NCI-H2081 treated with DMSO at 0.1 percent for 48 hours (cell line): ENCODE measurements at places on chromosomes 12 and 14.

DNA sequence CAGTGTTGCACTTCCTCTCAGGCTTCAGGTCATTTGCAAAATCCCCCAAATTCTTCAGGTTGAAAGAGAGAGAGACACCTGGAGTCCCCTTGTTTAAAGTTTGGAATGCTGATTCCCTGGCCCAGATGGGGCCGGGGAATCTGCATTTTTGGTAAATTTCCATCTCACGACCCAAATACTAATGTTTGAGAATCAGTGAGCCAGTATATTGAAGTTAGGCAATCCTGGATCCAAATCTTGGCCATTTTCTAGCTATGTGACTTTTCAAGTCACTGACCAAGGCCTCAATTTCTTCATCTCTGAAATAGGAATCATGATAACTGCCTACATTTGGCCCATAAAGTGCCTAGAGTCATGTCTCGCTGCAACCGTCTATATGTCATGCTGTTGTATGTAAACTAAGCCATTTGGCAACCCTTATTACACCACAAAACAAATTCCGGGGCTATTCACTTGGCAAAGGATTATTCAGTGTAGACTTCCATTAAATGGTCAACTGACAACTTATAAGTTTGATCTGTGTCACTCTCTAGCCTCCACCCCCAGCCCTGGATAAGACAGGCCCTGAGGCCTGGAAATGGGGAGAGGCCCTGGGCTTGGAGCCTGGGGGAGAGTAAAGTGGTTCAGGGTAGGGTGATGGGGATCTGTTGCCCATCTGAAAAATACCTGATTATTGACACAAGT is 3.7 kb upstream of the ZFP36L1 start:
- no peak for DNase-seq

GRCh38 chr14:91035855-91036254 is 24.6 kb downstream of the RPS6KA5 start:
- no peak for DNase-seq

- DNase-seq = no peak
These were observed 31.9 kb upstream of the ACSM4 start for GRCh38 chr12:7271893-7272514.

GRCh38 chr12:11992515-11992914 is 78.2 kb upstream of the BCL2L14 start:
- DNase-seq = no peak

- no peak for DNase-seq
These were observed 103.3 kb upstream of the FKBP4 start for GRCh38 chr12:2691345-2692071.

- DNase-seq = no peak
These were observed 99.4 kb upstream of the FRMD6 start for GRCh38 chr14:51552275-51552674.

DNA sequence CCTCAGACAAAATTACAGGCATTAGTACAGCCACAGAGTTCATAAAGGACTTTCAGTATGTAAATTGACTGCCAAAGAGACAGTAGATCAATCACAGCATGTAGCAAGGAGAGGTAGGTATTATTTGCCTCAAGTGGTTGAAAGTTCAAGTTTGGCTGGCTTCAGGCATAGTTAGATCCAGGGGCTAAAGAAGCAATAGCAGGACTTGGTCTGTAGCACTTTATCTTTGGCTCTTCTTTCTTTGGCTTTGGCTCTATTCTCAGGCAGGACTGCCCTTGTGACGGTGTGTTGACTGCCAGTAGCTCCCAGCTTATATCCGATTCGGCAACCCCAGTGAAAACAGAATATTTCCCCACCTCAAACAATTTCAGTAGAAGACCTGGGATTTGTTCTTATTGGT is 346.0 kb upstream of the TBX3 start:
- DNase-seq = no peak

GRCh38 chr12:46304070-46304469 is 35.2 kb upstream of the SLC38A1 start:
- DNase-seq = no peak
